ENCODE measurements at places on chromosomes 6 and 20. TPM values are rescaled to one million over a fixed set of nuclear protein-coding genes. Genes with fewer than 3 reads are reported as not detected.

DNA sequence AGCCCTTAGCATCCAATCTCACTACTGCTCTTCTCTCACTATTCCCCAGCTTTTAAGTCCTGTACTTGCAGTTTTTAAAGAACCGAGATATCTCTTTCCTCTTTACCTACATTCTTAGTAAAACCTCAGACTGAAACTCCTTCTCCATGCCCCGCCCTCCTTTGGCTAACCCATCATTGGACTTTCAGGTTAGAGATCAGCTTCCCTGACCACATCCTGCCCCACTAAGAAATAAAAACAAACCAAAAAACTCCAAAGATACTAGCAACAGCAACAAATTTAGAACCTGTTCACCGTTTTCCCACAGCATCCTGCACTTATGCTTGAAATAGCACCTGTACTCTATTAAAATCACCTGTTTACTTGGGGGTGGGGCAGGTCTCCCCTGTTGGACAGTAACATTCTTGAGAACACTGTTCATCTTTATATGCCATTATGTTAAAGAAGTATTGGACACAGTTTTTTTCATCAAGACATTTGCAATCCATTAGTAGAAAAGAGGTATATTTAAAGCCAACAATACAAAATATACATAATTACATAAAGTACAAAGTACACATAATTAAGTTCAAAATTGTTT, 16.3 kb upstream of the SMAP1 start:
- DNase-seq: no peak

- no peak for DNase-seq
Measured at GRCh38 chr6:1325461-1326309, 13.8 kb downstream of the FOXQ1 start.

SIRT5 gene
- 22.2 TPM for total RNA-seq

DNA sequence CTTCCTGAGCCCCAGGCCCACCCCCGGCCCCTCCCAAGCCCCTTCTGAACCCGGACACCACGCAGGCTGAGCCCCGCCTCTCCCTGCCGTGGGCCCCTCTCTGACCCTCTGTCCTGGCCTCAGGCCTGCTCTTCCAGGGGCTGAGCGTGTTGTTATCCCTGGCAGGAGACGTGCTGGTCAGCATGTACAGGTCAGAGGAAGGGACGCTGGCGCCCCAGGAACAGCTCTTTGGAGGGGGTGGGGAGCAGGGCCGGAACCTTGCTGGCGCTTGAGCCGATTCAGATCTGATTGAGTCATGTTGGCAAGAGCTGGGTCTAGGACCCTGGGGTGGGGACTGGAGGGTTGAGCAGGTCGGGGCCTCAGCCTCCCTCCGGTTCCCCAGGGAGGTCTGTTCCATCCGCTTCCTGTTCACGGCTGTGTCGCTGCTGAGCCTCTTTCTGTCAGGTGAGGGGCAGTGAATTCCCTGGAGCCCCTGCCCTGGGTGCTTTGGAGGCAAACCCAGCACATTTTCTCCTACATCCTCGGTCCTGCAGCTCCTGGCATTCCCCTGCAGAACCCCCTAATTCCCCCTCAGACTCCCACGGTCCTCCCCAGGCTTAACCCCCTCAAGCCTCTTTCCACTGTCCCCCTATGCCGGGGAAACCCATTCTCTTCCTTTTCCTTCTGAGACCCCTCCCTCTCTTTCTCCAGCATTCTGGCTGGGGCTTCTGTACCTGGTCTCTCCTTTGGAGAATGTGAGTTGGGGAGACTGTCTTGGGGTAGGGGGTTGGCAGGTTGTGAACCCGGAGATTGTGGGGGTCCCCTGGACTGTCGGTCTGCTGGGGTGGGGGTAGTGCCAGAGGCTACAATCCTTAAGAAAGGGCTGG, 2.0 kb downstream of the SPAG4 start:
- DNase-seq: peak; percentile 77

DNA sequence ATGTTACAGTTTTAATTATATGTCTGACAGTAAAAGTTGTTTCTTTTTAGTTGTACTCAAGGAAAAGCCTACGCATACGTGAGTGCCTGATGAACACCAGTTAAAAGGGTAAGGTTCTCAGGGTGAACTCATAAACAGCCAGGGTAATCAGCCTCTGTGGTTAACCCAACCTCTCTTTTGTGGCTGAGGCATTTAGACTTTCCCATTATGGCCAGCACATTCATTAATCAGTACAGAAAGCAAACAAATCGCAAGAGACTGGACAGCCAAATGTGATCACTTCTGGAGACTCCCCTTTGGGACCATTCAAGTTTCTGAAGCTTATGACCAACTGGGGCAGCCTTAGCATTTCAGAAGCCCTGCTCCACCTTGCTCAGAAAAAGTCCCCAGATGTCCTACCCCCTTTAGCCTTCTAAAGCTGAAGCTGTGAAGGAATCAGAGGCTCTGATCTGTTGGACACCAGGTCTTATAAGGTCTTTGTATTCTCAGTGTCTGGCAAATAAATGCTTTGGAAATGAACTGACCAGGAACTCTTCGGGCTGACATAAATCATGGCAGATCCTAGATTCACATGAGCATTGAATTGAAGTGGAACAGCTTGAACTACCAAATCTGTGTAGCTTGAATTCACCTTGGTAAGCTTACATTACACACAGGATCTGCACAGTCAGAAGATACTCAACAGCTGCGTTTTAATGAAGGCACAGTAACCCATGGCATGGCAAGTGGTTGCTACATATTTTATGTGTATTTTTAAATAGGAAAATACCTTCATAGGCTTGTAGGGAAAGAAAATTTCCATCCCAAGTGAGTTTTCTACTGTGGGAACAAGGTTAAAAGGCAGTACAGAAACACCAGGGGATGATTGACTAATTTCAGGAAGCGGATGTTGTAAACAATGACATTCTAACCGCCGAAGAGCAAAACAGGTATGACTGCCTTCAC, 18.7 kb downstream of the IL20RA start:
- DNase-seq: no peak

BPIFA1 gene
- not detected for total RNA-seq

GRCh38 chr6:96194675-96195074, 178.9 kb downstream of the FUT9 start:
- no peak for DNase-seq

VSX1 gene
- total RNA-seq: not detected

GRCh38 chr6:43767553-43768505, 2.2 kb upstream of the VEGFA start:
- DNase-seq: no peak

MDFI gene
- 24.4 TPM for total RNA-seq

DNA sequence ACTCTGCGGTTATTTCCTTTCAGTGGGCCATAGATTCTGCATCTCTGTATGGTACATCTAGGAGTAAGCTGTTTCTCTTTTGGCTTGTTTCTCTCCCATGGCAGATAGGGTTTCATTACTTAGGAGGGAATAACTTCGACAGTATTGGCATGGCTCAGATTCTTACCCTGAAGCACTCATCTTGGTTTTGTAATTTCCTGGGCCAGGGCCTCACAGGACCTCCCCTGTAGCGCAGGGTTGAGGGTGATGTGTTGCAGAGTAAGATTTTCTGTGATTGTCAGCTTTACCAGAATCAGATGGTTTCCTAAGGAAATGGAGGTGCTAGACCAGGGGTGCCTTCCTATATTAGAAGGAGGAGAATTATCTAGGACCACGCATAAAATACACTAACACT, 78.3 kb downstream of the STXBP5 start:
- DNase-seq: no peak

- no peak for DNase-seq
Measured at GRCh38 chr20:19693508-19693907, 64.5 kb upstream of the RIN2 start.

POU3F2 gene
- not detected for total RNA-seq

- no peak for DNase-seq
Measured at GRCh38 chr6:9977411-9977810, 437.5 kb downstream of the TFAP2A start.

RALGAPB gene
- total RNA-seq: 30.0 TPM

GRCh38 chr6:34486106-34486740, 20.3 kb downstream of the PACSIN1 start:
- DNase-seq: peak; percentile 17

DNA sequence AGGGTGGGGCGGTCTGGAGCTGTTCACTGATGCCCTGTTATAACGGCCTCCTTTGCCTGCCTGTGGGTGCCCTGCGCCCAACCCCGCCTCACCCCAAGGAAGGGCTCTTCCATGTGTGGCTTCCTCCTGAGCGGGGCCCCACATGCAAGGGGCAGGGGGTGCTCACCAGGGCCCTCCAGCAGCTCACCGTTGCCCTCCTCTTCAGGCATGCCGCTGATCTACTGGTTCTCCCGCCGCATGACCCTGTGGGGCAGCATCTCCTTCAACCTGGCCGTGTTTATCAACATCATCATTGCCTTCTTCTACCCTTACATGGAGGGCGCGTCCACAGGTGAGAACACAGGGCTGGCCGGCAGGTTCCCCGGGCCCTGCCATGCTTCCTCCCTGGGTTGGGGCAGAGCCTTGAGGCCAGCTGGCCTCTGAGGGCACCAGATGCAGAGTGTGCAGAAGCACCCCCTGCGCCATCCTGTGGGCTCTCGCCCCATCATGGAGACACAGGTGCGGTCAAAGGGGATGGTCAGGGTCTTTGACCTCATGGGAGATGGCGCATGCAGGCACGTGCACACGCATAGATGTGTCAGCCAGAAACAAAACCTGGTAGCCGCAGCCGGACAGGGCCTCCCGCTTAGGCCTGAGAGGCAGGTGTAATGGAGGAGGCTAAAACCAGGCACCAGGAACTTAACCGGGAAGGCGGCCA, 22.9 kb downstream of the UQCC2 start:
- DNase-seq: no peak

VWA7 gene
- 1.7 TPM for total RNA-seq

GRCh38 chr20:45910670-45911485, 1.1 kb downstream of the PLTP start:
- peak; percentile 100 for DNase-seq

DNA sequence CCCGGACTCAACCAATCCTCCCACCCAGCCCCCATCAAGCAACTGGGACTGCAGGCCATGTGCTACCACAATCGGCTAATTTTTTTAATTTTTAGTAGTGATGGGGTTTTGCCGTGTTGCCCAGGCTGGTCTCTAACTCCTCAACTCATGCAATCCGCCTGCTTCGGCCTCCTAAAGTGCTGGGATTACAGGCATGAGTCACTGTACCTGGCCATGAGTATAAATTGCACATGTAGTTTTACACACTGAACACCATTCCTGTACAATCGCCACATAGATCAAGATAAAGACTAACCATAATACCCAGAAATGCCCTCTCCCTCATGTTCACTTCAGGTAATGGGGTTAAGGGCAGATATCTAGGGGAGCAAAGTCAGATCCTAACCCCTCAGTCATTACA, 26.4 kb downstream of the TRPC4AP start:
- DNase-seq: no peak

TBP gene
- 14.1 TPM for total RNA-seq

DNA sequence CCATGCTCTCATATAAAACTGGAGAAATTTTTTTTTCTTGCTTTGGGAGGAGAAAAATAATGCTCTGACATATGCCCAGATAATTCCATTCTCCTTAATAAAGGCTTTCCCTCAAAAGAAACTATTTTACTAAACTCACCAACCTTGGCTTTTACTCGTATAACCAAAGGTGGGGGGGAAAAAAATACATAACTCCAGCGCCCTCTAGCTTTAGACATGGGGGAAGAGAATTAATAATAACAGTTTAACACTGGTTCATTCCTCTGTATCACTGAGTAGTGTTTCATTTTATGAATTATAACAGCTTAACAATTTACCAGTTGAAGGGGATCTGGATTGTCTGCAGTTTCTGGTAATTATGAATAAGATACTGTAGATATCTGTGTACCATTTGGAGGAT, 1226.1 kb downstream of the GRIK2 start:
- DNase-seq: no peak

All from ovary (tissue), 10 donors.